ENCODE measurements at places on chromosomes 7 and 10.
A peak's percentile ranks its signal among the peaks of the same experiment; 100 is the strongest.

DNA sequence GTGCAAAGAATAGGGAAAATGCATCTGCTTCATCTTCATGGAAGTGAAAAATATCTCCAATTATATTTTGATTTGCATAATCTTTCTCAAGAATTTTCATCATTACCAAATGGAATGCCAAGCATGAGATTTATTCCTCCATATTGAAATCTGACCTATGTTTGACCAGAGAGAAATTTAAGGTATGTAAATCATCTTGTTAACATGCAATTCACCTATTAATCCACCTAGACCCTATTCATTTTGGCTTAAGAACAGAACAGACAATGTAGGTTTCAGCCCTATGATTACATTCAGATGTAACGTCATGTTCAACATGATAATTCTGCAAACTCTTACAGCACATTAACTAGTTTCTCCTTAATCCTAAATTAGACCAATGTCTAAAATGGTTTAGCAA, 30.8 kb upstream of the TMEM140 start:
- no peaks in the 10 kb centered on the region for H3K4me1 ChIP-seq
- no peak for DNase-seq
- H3K36me3 ChIP-seq, result no peaks in the 10 kb centered on the region
- no peak overlapping the region for H3K27ac ChIP-seq
- H3K4me3 ChIP-seq, result no peak overlapping the region

DNA sequence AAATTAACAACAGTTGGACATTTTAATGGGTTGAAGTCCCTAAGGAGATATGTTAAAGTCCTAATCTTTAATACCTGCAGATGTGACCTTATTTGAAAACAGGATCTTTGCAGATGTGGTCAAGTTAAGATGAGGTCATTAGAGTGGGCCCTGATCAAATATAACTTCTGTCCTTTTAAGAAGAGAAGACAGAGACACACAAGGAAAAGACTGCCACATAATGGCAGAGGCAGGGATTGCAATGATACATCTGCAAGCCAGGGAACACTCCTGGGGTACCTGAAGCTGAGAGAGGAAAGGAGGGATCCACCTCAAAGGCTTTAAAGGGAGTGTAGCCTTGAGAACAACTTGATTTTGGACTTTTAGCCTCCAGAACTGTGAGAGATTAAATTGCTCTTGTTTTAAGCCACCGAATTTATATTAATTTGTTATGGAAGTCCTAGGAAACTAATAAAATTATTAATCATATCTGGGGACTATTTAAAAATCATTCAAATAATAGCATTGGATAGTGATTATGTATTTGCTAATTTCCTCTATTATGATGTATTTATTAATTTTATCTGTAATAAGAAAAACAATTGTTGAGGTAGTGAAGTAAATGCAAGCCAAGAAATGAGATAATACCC, 700.0 kb upstream of the PCDH15 start:
- no peaks in the 10 kb centered on the region for H3K36me3 ChIP-seq
- no peak overlapping the region for H3K4me3 ChIP-seq
- H3K27me3 ChIP-seq, result no peaks in the 10 kb centered on the region
- no peaks in the 10 kb centered on the region for H3K4me1 ChIP-seq
- no peak overlapping the region for H3K27ac ChIP-seq
- no peak for DNase-seq

DNA sequence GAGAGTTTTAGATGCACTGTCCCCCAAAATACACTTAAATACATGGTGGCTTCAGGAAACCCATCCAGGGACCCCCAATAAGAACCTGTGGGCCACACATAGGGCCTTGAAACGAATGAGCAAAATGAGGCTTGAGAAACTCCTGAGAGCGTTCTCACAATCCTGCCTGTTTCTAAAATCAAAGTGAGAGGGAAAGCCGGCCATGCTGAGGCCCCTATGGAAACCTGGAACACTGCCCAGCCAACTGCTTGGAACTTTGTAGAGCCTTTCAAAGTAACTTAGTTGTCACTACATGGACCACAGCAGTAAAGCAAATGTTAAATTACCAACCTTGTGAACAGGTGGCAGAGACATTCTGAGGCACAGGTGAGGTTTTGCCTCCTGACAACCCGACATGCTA, 13.4 kb downstream of the SGMS1 start:
- H3K4me1 ChIP-seq, result peaks cover 22% of the 10 kb centered on the region
- no peak for DNase-seq
- no peak overlapping the region for H3K4me3 ChIP-seq
- H3K36me3 ChIP-seq, result no peaks in the 10 kb centered on the region
- no peak overlapping the region for H3K27ac ChIP-seq

DNA sequence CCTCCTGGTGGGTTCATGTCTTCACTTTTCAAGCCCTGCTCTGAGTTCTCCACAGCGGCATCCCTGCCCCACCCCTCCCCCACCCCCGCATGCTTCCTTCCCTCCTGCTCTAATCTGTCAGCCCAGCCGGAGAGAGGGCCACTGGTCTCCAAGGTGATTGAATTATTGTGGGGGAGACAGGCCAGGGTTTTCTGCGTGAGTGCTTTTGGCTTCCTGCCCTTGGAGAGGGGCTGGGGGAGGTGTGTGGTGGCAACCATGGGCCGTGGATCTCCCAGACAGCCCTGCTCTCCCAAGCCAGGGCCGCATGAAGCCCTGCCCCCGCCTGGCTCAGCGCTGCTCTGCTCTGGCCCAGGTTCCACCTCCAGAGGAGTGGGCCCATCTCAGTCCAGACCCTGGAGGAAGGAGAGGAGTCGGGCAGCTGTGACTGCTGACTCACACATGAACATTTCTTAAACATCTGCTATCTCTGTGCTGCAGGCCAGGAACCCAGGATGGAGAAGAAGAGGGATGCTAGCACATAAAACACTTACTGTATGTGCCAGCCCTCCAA, 109.9 kb downstream of the ZMIZ1 start:
- no peak overlapping the region for H3K27ac ChIP-seq
- H3K4me1 ChIP-seq, result peaks cover 3% of the 10 kb centered on the region
- H3K27me3 ChIP-seq, result no peaks in the 10 kb centered on the region
- no peak overlapping the region for H3K4me3 ChIP-seq
- DNase-seq, result no peak

- DNase-seq, result no peak
- H3K4me1 ChIP-seq, result peaks cover 6% of the 10 kb centered on the region
- no peak overlapping the region for H3K27ac ChIP-seq
- H3K4me3 ChIP-seq, result no peak overlapping the region
Measured at GRCh38 chr10:70649526-70649925, 22.8 kb upstream of the ADAMTS14 start.

GRCh38 chr10:86599729-86600128, 54.6 kb upstream of the OPN4 start:
- no peak overlapping the region for H3K27ac ChIP-seq
- peaks cover 7% of the 10 kb centered on the region for H3K27me3 ChIP-seq
- H3K36me3 ChIP-seq, result no peaks in the 10 kb centered on the region
- H3K4me1 ChIP-seq, result no peaks in the 10 kb centered on the region
- no peak for DNase-seq

- no peaks in the 10 kb centered on the region for H3K4me1 ChIP-seq
- H3K4me3 ChIP-seq, result no peak overlapping the region
- peaks cover 37% of the 10 kb centered on the region for H3K27me3 ChIP-seq
- H3K36me3 ChIP-seq, result no peaks in the 10 kb centered on the region
- H3K27ac ChIP-seq, result no peak overlapping the region
- DNase-seq, result no peak
Measured at GRCh38 chr7:44292876-44293560, 32.4 kb downstream of the CAMK2B start.

DNA sequence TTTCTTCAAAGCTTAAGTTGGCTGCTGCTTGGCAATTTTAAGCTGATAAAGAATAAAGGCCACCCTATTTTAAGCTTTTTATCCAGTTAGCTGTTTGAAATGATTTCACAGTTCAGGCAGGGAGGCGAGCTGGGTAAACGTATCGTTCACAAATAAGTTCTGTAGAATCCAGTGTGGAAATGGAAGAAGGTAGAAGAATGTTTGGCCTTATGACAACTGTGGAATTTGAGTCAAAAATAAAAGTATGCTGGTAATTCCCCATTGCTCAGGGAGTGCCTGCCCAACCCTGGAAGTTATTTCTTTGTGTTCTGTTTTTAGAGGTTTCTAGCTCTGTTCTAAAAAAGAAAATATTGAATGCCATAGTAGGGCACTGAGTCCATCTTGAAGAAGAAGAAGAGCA, 113.1 kb downstream of the ARL4A start:
- no peaks in the 10 kb centered on the region for H3K36me3 ChIP-seq
- H3K27me3 ChIP-seq, result peaks cover 3% of the 10 kb centered on the region
- no peak overlapping the region for H3K4me3 ChIP-seq
- H3K4me1 ChIP-seq, result peaks cover 20% of the 10 kb centered on the region
- DNase-seq, result no peak

DNA sequence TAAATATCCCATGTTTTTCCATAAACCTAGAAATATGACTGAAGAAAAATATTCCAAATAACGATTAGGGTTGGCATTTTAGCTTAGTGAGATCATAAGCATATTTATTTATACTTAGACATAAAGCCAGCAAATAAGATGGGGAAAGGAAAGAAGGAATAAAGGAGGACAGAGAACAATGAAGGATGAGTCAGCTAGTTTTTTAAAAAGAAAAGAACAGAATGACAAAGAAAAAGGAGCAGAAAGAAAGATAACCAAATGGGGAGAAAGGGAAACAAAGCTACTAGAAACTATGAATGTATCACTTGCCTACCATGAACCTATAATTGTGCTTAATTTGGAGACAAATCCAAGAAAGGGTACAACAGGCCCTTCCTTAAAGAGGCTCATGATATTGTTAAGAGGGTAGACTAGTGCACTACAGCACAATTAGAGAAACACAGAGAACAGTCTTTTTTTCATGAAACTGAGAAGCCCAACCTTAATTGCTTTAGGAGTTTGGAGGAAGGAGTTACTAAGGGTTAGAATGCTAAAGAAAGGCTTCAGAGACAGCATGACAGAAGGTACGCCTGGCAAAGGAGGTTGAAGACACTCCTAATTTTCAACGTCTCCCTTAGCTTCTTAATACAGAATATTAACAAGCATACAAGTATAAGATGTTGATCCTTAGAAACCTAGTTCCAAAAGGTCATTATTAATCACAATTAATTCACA, 23.9 kb downstream of the HERPUD2 start:
- H3K27me3 ChIP-seq, result no peaks in the 10 kb centered on the region
- no peak overlapping the region for H3K27ac ChIP-seq
- peaks cover 8% of the 10 kb centered on the region for H3K4me1 ChIP-seq
- DNase-seq, result no peak
- H3K36me3 ChIP-seq, result peaks cover 50% of the 10 kb centered on the region

DNA sequence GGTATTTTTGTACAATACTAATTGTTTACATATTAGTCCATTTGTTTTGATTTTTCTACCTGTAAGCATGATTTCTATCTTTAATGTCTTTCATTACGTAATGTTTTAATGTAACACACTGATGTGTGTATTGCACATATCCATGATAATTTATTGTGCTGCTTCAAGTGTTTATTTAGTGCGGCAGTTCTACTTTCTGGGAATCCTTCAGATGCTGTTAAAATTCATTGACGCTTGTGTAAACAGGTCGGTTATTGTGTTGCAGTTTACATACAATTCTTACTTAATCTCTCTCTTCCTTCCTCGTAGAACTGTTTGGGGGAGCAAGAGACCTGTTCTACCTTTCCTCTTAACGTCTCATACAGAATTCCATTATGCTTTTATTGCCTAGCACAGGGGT, 6.9 kb downstream of the TMEM60 start:
- H3K27me3 ChIP-seq, result no peaks in the 10 kb centered on the region
- peaks cover 19% of the 10 kb centered on the region for H3K4me1 ChIP-seq
- peaks cover 20% of the 10 kb centered on the region for H3K36me3 ChIP-seq
- no peak for DNase-seq
- no peak overlapping the region for H3K4me3 ChIP-seq

- no peak overlapping the region for H3K4me3 ChIP-seq
- H3K27me3 ChIP-seq, result no peaks in the 10 kb centered on the region
- peaks cover 51% of the 10 kb centered on the region for H3K4me1 ChIP-seq
- peaks cover 31% of the 10 kb centered on the region for H3K36me3 ChIP-seq
- H3K27ac ChIP-seq, result no peak overlapping the region
- no peak for DNase-seq
Measured at GRCh38 chr7:24908727-24909126, 71.3 kb downstream of the OSBPL3 start.

DNA sequence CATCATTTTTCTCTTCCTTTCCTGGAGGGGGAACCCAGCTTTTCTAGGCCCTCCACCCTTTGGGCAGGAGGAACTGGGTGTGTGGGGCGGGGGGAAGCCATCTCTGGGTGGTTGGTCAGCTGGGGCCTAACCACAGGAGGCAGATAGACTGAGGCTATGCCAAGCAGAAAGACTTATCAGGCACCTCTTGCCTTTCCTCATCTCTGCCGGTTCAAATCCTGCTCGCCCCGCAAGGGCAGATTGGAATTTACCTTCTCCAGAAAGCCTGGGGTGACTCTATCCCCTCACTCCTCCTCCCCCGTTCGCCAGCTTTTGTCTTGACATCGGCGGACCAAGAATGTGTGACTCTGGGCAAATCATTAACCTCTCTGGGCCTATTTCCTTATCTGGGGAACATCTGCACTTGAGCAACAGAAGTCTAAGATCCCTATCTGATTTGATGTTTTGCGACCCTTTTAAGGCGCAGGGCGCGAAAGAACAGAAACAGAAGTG, 584 bp upstream of the GARS1 start:
- peaks cover 49% of the 10 kb centered on the region for H3K36me3 ChIP-seq
- DNase-seq, result peak; percentile 31
- H3K4me1 ChIP-seq, result peaks cover 43% of the 10 kb centered on the region

DNA sequence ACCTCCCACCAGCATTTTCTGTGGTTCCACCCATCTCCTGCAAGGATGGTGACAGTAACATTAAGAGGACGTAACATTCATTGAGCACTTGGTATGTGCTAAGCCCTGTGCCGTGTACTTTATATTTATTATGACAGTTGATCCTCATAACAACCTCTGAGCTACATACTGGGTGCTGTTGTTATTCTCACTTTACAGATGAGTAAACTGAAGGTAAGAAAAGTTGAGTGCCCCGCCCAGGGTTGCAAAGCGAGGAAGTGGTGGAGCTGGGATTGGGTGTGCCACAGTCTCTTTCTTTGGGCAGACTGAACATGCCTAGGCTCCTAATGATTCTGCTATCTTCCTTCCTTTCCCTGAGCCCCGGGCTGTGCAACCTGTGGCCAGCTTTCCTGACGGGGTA, 107.4 kb downstream of the SH3PXD2A start:
- H3K27ac ChIP-seq, result peak overlapping the region; percentile 83
- H3K27me3 ChIP-seq, result no peaks in the 10 kb centered on the region
- peak overlapping the region; percentile 5 for H3K4me3 ChIP-seq
- DNase-seq, result peak; percentile 46

All from activated T-helper 2 cell treated with anti-CD3 and anti-CD28 coated beads, Interferon-gamma antibody, Interleukin-2, Interleukin-4, amounts not matched to agents 10 μg/mL and 5 μg/mL and 100 μg/mL, durations not matched to agents 14 hours and 24 hours and 36 hours (primary cell).